ENCODE measurements at places on chromosomes 2 and 18.

DNA sequence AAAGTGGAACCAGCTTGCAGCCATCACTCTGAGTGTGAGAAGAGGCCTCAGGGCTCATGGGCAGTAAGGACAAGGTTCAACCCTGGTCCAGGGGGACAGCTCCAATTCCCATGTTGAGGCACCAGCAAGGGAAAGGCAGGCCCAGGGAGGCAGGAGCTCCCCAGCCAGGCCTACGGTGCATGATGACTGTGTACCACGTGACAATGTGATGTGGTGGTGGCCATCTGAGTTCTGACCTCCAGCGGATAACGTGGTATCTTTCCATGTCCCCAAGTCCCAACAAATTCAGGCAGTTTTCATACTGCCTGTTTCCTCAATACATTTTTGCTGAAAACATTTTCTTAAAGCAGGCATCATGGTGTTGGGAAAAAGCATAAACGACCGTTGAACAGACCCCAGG, 36.1 kb upstream of the COL6A3 start:
- no peak for DNase-seq

GRCh38 chr2:7523481-7524120, 606.4 kb downstream of the RNF144A start:
- no peak for DNase-seq

DNA sequence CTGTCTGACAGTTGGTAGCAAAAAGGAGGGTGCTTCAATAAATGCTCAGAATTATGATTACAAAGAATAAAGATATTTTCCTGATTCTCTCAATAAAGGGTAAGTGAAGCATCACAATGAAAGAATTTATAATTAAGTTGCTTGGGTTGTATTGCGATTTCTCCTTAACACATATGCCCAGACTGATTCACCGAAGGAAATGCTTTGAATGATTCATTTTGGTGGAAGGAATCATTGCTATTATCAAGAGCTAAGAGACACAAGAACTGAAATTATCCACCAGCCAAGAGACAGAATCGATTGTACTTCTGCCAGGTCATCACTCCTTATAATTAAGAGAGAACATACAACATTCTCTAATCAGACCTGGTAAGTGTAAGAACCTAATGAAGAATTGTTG, 301.4 kb downstream of the NR4A2 start:
- no peak for DNase-seq

DNA sequence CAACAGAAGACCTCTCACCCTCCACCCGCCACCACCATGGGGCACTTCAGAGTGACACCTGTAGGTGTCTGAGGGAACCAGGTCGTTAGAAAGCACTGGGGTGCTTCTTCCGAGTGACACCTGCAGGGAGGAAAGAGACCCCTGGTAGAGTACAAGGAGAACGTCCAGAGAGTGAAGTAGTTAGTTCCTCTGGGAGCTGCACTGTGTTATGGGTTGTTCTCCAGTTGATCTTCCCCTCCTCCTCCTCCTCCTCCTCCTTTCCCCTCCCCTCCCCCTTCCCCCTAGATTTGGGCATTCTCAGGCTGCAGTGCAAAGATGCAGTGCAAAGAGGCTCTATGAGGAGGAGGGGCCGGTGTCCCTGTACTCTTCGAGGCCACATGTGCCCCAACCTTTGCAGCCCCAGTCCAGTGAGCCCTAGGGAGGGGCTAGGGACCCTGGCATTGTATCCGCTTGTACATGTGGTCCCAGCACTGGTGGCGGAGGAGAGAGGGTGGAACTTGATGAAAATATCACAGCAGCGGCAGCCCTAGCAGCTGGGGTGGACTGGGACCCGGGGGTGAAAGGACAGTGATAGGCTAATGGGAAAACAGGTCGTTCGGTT, 850 bp downstream of the DNAJB2 start:
- DNase-seq = no peak

- no peak for DNase-seq
Observed at GRCh38 chr18:5419601-5420000, 124.1 kb upstream of the ZBTB14 start.

DNA sequence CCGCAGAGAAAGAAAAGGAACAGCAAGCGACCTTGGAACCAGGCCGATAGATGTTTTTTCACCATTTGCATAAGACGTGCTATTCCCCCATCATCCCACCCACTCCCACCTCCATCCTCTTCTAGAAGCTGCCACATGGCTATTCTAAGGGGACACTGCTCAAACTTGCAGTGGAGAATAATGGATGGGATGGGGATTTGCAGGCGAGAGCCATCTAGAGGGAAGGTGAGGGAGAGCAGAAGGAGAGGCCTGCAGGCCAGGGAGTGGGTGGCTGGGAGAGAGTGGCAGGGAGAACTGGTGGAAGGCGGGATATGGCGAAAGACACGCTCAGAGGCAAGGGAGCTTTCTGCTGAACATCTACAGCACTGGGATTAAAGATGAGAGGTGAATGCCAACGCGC, 84.9 kb downstream of the MAPK4 start:
- no peak for DNase-seq

DNA sequence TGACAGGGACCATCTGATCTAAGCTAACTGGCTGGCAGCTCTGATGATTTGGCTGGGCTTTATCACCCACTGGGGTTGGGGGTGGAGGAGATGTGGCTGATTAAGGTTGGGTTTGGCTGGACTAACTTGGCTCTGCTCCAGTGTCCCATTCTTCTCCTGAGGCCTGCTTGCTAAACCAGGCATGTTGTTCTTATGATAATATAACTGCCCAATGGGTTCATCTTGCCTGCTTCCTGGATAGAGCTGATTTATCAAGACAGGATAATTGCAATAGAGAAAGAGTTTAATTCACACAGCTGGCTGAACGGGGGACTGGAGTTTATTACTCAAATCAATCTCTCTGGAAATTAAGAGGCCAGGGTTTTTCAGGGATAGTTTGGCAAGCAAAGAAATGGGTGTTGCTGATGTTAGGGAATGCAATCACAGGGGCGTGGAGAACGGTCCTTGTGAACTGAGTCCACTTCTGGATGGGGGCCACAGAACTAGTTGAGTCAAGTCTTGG, 150.4 kb downstream of the PTH2R start:
- no peak for DNase-seq

GRCh38 chr2:132943829-132944228, 273.8 kb upstream of the LYPD1 start:
- DNase-seq = no peak

DNA sequence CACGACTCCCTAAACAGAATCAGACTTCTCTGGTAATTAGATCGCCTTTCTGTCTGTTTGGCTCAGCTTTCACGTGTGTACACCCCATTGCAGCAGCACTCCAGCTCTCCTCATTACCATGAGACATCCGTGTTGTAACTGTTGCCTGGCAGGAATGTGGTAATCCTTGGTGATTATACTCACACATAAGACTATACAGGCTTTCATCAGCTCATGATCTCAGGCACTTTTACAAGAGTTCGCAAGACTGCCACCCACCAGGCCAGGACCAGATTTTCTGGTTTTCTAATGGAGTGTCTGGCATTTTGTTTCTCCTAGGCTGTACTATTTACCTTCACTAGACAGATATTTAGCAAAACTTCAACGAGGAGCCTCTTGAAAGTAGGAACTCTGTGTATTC, 50.2 kb downstream of the ACVR1 start:
- no peak for DNase-seq

DNA sequence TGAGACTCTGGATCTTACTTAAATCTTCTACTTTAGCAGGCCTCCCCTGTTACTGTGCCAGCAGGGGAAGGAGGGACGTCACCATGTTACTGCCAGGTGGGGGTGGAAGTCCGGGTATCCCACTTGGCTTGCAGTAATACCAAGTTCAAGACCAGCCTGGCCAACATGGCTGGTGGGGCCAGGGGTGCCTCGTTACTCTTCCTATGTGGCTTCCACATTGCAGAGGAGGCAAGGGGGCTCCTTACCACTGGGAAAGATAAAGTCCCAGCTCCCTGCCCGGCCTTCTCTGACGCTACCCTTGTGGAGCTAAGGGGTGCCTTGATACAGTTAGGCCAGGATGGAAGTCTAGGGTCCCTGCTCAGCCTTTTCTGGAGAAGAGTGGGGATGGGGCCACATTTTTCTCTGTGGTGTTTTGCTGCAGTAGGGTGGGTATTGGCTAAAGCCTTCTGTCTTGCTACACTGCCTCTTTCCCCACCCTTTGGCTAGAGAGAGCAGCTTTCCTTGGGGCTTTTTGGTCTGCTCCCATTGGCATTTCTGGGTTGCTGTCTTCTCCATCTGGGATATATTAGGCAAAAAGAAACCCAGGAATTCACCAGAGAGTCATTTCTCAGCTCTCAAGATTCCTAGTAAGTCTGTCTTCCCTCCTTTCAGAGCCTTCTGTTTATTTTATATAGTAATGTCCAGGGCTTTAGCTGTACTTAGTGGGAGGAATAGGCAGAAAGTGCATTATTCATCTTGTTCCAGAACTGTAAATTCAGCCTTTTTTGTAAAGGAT, 21.9 kb downstream of the ELMOD3 start:
- DNase-seq = no peak

GRCh38 chr18:35581898-35582641, 530 bp downstream of the GALNT1 start:
- no peak for DNase-seq

DNA sequence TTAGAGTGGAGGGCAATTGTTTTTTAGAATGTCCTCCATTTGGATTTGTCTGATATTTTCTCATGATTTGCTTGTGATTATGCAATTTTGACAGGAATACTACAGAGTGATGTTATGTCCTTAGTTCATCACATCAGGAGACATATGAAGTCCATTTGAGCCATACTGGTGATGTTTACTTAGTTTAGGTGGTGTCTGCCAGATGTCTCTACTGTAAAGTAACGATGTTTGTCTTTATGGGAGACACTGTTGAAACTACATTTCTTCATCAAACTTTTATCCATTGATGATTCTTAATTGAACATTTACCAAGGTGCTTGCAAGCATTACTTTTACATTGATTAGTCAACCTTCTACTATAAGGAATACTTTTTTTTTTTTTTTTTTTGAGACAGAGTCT, 4.9 kb upstream of the SNORC start:
- no peak for DNase-seq

DNA sequence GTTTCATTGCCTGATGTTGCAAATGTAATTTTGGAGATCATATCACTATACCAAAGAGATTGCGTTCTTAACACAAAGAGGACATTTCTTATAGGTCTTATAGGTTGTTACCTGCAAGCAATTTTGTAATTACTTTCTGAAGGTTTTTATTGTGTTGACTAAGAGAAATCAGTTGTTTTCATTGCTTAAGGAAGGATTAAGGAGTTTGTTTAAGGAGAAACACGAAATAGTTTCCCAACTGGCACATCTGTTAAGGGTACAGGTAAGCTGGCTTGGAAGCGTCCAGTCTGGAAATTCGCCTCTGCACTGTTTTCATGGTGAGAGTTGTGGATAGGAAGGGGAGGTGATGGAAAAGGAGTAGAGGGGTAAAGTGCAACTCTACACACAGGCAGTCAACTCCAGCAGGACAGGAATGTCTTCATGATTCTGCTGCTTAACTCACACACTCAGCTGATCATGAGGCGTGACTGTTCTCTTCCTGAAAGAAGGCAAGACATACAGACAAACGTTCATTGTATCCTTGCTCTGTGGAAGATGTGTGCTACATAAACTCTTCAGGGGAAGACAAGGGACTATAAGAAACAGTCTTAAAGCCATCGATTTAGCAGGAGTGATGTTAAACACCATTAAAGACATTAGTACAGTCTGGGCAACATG, 61.4 kb upstream of the ACSL3 start:
- DNase-seq = no peak

GRCh38 chr18:74082742-74083556, 64.7 kb downstream of the FBXO15 start:
- no peak for DNase-seq

DNA sequence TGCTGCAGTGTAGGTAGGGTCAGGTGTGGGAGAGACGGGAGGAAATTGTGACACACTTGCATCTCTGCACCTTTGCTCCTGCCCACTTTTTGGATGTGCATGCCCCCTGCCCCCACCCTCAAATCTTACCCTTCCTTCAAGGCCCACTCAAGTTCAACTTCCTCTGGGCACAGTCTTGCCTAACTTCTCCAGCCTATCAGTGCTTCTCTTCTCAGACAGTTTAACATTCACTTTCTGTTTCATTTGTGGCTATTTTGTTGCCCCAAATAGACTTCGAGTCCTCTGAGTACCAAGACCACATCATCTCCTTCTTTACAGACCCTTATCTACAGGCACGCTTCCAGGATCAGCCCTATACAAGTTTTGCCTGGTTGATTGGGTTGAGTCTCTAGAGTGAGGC, 2.7 kb downstream of the ST8SIA5 start:
- DNase-seq = no peak

- DNase-seq = no peak
Observed at GRCh38 chr2:147015591-147015990, 829.2 kb upstream of the ACVR2A start.

GRCh38 chr2:18959952-18960717, 370.8 kb upstream of the NT5C1B start:
- no peak for DNase-seq

GRCh38 chr2:228771774-228772173, 499.3 kb downstream of the PID1 start:
- no peak for DNase-seq

All from head of caudate nucleus (tissue), 42 donors.